Adrenal gland (tissue), 19 donors: ENCODE measurements at places on chromosomes 6 and 20.

- DNase-seq, result no peak
Measured at GRCh38 chr6:42967228-42967627, 6.7 kb downstream of the GNMT start.

GRCh38 chr6:26198722-26199056 lies 111.5 kb downstream of the HFE start:
- DNase-seq, result no peak

DNA sequence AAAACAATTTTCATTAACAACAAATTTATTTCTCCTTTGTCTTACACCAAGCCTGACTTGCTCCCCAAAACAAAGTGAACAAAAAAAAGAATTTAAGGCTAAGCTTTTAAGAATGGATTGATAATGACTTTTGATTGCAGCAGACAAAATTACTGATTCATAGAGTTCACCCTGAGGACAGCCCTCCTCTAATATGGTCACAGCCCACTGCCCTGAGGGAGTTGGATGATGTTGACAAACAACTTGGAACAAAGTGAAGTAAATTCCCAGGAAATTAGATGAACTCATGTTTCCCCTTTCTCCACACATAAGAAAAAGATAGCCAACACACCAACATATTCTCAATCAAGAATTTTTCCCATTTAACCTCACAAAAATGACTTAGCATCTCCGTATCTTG lies 7.7 kb upstream of the ISM1 start:
- DNase-seq, result no peak

DNA sequence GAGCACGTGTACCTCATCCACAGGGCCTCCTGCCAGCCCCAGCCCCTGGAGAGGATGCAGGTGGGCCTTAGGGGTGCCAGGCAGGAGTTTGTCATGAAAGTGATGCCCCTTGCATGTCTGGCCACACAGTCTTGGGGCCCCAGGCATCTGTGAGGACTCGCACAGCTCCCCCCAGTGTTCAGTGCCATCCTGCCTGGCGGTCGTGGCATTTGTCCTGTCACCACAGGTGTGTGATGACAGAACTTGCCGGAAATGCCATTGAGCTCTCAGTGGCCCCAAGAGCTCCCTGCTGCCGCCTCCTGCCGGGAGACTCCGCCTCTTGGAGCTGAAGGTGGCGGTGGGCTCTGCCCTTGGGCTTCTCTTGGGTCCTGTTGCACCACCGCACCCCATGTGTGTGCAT lies 30.6 kb upstream of the ADRM1 start:
- DNase-seq, result no peak

DNA sequence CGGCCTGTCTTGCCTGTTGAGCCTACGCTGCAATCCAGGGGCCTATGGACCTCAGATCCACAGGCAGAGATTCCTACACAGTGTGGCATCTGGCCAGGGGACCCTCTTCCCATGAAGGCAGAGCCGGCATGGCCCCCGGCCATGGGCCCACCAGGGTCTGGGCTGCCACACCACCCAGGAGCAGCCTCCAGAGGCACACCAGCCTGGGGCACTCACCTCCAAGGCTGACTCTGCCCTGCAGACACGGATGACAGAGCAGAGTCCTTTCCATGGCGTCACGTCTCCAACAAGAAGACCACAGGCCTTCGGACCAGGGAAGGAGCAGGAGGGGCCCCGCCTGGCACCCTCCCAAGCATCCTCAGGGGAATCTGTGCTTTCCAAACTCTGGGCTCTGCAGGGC lies 3.5 kb upstream of the HRH3 start:
- DNase-seq, result no peak

DNA sequence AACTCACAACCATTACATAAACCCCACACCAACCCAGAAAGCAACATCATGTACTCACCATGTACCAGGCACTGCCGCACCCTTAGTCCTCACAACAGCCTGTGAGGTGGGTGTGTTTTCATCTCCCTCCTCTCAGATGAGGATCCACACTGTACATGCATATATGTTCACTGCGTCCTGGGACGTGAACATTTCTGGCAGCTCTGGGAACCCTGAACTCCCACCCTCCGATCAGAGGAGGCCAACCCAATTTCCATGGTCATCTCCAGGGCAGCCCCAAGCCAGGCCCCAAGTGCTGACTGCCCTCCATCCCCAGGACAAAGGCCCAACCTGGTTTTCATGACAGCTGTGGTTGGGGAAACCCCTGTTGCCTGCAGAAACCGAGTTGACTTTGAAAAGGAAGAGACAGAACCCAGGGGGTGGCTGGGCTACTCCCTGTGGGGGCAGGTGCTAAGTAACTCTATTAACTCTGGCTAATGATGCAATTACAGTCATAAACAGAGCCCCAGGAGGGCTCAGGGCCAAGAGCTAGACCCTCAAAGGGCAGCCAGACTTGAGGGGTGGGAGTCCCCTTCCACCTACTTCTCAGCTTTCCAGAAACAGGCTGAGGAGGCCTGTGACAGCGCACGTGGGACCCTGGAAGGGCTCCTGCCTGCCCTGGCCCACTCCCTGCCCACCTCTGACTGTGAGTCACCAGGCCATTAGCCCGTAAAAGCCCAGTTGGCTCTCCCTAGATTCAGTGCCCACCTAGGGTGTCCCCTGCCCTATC lies 2.6 kb downstream of the TFEB start:
- DNase-seq, result no peak

GRCh38 chr6:128323011-128323410 lies 197.4 kb downstream of the PTPRK start:
- DNase-seq, result no peak

GRCh38 chr6:116244284-116244683 lies 9.6 kb downstream of the TSPYL4 start:
- DNase-seq, result no peak

GRCh38 chr6:39273406-39273821 lies 40.8 kb downstream of the KCNK17 start:
- no peak for DNase-seq

DNA sequence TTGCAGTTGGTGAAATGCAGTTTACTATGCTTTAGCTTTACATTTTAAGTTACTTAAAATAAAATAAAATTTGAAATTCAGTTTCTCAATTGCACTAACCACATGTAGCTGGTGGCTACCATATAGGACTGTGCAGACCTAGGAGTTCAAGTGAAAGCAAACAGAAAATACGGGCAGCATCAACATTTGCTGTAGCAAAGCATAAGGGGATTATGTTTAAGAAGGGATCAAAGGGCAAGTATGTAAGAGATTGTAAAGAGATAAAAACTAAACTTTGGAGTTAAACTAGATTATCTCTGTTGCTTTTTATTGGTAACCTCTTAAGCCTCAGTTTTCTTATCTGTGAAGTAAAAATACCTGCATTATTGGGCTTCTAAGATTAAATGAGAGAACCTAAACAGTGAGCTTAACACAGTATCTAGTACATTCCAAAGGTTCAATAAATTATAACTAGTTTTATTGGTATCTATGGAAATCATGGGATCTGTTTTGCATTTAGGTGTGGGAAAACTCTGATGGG lies 81.2 kb downstream of the SPTLC3 start:
- no peak for DNase-seq

GRCh38 chr20:2246069-2246491 lies 49.7 kb upstream of the TGM3 start:
- DNase-seq, result no peak
